ENCODE measurements at places on chromosomes 6 and 20. TPM values are rescaled to one million over a fixed set of nuclear protein-coding genes. Genes with fewer than 3 reads are reported as not detected.
A peak's percentile ranks its signal among the peaks of the same experiment; 100 is the strongest.

HLA-B gene
- polyA plus RNA-seq = 124 TPM

FABP7 gene
- polyA plus RNA-seq = not detected

SLC17A3 gene
- 0.29 TPM for polyA plus RNA-seq

GGTLC1 gene
- polyA plus RNA-seq = not detected

HINT3 gene
- polyA plus RNA-seq = 31.8 TPM

IRF4 gene
- polyA plus RNA-seq = 0.28 TPM

RAB44 gene
- polyA plus RNA-seq = 0.06 TPM

CTNNBL1 gene
- polyA plus RNA-seq = 57.2 TPM

GPR6 gene
- not detected for polyA plus RNA-seq

OXT gene
- 0.94 TPM for polyA plus RNA-seq

SLC35D3 gene
- 0.14 TPM for polyA plus RNA-seq

ZNF311 gene
- 4.7 TPM for polyA plus RNA-seq

IL20RA gene
- 1.4 TPM for polyA plus RNA-seq

OR2H1 gene
- polyA plus RNA-seq = not detected

TMEM14A gene
- polyA plus RNA-seq = 37.1 TPM

LGSN gene
- polyA plus RNA-seq = 0.92 TPM

MAN1A1 gene
- polyA plus RNA-seq = 73.9 TPM

MYLK4 gene
- polyA plus RNA-seq = 1.4 TPM

- DNase-seq = no peak
Observed at GRCh38 chr20:37408302-37409193, 62.6 kb downstream of the SRC start.

DNA sequence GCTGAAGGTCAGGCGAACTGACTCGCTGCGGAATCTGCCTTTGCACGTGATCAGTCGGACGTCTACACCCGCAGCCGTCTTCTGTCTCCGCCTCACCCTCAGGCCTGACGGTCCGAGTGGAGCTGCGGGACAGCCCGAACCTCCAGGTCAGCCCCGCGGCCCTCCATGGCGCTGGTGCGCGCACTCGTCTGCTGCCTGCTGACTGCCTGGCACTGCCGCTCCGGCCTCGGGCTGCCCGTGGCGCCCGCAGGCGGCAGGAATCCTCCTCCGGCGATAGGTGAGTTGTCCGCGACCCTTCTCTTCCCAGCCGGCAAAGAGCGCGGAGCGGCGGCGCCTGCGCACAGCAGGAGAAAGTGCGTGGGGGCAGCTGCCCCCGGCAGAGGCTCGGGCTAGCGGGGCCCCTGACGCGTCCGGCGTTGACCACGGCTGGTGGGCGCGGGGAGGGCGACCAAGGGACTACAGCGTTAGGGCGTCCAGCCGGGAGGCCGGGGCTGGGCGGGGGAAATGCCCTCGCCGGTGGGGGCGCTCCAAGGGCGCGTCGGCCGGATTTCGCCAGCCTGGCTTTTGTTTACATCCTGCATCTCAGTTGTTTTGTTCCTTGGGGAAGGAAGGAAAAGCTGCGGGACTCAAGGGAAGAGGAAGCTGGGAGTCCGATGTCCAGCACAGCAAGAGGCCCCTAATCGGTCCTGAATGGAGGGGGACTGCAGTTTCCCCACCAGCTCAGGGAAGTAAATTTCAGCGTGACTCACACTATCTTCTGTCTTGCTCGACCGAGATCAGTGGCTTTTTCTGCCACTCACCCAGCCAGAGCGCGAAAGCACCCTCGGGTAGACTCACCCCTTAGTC is at the start of gene SMPDL3A:
Gene SMPDL3A (plus strand): TSS at position 77 of the 846 bp plus-strand sequence. CDS start 89 bp downstream, at position 166.
- peak; percentile 63 for DNase-seq

GRCh38 chr6:136989571-136990241 is 55.1 kb downstream of the IL20RA start:
- DNase-seq = no peak

GRCh38 chr6:24985323-24985722 is 49.6 kb upstream of the RIPOR2 start:
- no peak for DNase-seq

GRCh38 chr6:158324136-158324535 is 11.9 kb downstream of the TULP4 start:
- no peak for DNase-seq

- no peak for DNase-seq
Observed at GRCh38 chr6:3052481-3053230, 15.6 kb upstream of the RIPK1 start.

GRCh38 chr6:72328775-72329174 is 293.1 kb upstream of the KCNQ5 start:
- no peak for DNase-seq

DNA sequence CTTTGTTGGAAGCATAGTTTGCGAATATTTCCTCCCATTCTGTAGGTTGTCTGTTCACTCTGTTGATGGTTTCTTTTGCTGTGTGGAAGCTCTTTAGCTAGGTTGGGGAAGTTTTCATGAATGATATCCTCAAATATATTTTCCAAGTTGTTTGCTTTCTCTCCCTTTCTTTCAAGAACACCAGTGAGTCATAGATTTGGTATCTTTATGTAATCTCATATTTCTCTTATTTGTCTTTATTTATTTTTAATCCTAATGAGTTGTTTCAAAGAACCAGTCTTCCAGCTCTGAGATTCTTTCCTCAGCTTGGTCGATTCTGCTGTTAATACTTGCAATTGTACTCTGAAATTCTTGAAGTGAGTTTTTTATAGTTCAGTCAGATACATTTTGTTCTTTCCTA is 628.0 kb upstream of the ID4 start:
- no peak for DNase-seq

DNA sequence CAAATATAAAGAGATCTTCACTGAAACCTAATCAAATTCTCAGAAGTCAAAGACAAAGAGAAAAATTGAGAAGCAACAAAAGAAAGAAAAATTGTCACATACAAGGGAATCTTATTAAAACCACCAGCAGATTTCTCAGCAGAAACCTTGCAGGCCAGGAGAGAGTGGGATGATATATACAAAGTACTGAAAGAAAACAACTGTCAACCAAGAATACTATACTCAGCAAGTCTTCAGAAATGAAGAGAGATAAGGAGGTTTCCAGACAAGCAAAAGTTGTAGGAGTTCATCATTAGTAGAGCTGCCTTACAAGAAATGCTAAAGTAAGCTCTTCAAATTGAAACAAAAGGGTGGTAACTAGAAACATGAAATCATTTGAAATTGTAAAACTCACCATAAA is 345.6 kb downstream of the MAFB start:
- no peak for DNase-seq

GRCh38 chr20:55140631-55141030 is 665.2 kb downstream of the DOK5 start:
- no peak for DNase-seq

DNA sequence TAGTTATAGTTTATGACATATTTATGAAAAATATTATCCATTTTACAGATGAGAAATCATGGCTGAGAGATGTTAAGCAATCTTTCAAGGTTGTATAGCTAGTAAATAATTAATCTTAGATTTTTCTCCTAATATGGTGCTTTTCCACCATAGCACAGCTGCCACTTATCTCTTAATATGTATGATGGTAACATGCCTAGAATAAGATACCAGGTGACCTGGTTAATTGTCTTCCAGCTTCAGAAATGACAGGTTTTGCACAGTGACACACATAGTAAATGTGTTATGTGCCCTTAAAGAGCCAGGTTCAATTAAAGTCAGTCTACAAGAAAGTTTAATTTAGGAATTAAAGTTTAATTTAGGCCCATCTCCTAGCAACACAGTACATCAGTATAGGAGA is 14.8 kb downstream of the TUBB2A start:
- no peak for DNase-seq

- DNase-seq = no peak
Observed at GRCh38 chr6:27867945-27868300, 44.3 kb downstream of the OR2B2 start.

DNA sequence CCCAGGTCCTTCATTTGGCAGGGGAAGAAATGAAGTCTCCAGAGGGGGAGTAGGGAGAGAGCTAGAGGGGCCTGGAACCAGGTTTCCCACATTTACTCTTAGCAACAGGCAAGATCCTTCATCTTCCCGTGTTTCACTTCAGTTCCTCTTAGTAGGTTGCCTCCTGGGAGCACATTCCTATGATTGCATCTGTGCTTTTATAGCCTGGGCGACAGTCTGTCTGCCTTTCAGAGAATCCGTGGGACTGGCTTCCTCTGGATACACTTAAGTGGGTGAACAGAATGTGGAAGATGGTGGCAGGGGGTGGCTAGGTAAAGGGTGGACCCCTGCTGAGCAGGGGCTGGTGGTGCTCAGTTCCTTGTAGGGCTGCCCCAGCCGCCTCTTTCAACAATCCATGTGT is 33.4 kb downstream of the STK35 start:
- DNase-seq = no peak

- no peak for DNase-seq
Observed at GRCh38 chr6:165835410-165835851, 172.4 kb upstream of the PDE10A start.

- DNase-seq = no peak
Observed at GRCh38 chr20:51298141-51298749, 244.3 kb downstream of the NFATC2 start.

- no peak for DNase-seq
Observed at GRCh38 chr6:36643977-36644376, 34.5 kb upstream of the CDKN1A start.

GRCh38 chr6:159068904-159069578 is 24.2 kb upstream of the TAGAP start:
- DNase-seq = no peak

DNA sequence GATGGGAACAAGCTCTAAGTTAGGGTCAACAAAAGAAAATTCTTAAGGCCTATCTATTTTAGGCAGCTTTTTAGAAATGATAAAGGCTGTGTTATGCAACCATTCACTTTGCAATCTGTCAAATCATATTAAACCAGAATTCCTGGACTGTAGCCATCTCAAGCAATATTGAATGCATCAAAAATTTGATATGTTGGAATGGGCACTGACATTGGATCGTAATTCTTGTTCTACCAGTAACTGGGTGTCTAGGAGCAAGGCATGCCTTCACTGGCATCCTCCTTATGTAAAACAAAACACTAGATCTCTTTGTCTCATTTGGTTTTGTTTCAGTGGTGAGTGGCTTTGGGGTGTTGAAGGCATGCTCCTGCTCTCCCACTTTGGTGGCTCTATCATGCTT is 145.6 kb downstream of the JARID2 start:
- DNase-seq = no peak

- no peak for DNase-seq
Observed at GRCh38 chr6:15023448-15023847, 222.4 kb upstream of the JARID2 start.

DNA sequence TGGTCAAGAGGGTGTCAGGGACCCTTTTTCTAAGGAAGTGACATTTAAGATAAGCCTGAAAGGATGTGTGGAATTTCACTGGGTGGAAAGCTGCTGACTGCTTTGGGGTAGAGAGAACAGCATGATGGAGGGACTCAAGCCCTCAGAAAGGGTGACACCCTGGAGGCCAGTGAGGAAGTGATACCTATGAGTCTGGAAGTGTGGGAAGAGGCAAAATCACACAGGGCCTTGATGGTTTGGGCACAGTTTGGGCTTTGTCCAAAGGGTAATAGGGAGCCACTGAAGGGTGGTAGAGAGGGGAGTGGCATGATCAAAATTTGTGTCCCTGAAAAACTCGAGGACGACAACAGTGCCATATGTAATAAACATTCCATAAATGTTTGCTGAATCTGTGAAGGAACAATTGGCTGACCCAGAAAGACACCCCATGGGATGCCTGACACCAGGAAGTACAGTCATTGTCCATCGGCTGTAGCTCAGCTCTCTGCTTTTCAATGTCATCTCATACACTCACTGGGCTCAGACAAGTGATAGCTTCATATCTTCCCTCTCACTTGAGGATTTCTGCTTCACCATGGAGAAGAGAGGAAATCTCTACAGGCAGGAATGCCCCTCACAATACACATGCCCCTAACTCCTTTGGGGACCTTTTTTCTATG is 21.3 kb downstream of the CASS4 start:
- DNase-seq = no peak

- no peak for DNase-seq
Observed at GRCh38 chr6:37812841-37813240, 6.7 kb upstream of the ZFAND3 start.

DNA sequence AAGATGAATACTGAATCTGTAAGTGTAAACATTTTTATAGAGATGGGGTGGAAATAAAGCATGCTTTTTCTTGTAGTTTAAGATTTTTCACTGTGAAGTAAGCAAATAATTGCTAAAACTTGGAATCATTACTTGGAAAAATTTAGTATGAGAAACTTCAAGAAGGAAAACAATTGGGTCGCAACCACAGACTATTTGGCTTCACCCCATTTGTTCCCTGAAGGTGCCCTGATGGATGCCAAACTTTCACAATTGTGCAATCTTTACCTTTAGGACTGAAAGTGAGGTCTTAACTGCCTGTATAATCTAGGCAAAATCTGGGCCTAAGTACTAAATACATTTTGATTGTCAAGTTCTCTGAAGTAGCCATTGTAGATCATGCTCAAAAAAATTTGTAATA is 330.1 kb downstream of the HDGFL1 start:
- DNase-seq = no peak

DNA sequence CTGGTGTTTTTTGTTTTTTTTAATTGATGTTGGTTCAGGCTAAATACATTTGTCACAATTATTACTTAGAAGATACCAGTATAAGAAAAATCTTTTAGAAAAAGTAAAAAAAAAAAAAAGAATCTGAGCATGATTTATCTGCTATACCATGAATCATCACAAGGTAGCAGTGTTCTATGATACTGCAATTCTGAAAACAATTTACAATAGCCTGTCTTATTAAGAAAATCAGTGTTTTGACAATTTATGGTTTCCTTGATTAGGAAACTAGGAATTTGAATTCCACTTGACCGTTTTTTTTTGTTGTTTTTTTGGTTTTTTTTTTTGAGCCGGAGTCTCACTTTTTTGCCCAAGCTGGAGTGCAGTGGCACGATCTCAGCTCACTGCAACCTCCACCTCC is 9.3 kb upstream of the MAK start:
- DNase-seq = no peak

GRCh38 chr6:78487401-78487800 is 379.9 kb upstream of the IRAK1BP1 start:
- DNase-seq = no peak

DNA sequence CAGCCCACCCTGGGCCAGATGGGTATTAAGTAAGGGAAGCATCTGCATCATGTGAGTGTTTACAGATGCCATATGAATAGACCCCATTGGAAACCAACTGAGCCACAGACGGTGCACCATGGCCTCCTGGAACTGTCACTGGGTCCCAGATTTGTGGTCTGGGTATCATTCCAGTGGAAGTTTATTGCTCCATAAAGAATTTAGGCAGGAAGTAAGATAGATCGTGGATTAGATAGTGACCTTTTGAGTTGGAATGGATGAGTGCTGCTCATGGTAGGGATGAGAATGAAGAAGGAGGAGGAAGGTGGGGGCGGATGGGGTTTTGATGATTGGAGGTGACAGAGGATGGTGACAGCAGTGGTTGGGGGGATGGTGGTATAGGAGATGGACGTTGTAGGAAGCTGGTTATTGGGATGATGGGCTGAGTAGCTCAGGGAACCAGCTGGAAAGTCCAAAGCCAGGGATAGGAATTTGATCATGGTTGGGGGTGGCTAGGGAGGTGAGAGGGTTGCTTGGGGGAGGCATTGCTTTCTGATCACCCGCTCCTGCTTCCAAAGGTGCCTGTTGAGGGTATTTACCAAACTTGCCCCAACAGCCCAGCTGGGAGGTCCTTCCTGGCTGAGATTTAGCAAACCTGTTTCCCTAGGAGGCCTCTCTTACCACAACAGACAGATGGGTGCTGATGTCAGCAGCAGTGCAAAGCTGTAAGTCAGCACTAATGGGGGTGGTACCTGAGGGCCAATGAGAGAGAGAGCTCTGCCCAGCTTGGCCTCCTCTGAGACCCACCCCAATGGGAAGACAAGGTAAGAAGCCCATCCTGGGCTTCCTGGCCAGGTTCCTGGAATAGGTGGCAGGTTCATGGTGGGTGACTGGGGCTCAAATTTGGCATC is 78.0 kb downstream of the VEGFA start:
- DNase-seq = no peak

- DNase-seq = no peak
Observed at GRCh38 chr6:15285682-15286294, 39.9 kb downstream of the JARID2 start.
